NCI-H345 (cell line): ENCODE measurements at places on chromosomes 6 and 20.
A peak's percentile ranks its signal among the peaks of the same experiment; 100 is the strongest.

- peak; percentile 81 for DNase-seq
Measured at GRCh38 chr6:75208298-75209183, 2.7 kb upstream of the COL12A1 start.

DNA sequence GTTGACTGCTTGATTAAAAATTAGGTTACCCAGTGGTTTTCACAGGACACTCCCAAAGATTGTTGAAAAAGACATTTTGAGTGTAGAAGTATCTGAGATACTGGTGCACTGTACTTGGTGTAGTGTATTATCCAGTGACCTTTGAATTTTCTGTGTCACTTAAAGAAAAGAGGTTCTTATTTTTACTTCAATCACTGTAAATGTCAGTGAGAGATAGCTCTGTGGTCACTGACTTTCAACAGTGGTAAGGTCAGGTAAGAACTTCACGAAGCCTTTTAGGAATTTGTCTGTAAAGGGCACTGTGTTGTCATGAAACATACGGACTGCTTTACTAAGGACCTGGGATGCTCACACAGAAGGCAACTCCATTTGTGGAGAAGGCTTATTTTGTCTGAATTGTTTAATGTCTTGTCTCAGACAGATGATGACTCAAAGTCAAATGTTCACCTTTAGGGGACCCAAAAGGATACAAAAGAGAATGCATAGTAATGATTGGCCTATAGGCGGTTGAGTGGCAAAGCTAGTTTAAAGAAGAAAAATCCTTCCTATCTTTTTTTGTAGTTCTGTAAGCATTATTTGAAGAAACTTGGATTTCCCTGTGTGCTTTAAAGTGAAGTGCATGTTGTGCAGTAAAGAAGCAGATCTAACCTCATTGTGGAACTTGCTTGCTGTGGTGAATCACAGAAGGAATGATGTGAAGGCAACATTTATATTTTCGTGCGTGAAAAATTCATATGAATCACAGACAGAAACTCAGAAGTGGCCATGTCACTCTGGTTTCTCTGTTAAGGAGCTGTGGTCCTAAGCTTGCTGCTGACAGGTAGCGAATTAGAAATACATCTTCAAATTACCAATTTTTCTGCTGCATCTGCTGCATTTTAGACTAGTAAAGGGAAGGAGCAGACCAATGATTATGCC lies 47.3 kb downstream of the ZFAND3 start:
- no peak for DNase-seq

- DNase-seq = no peak
Measured at GRCh38 chr20:2312876-2313275, 17.1 kb downstream of the TGM3 start.

GRCh38 chr6:144378437-144378836 lies 93.3 kb downstream of the UTRN start:
- DNase-seq = no peak

DNA sequence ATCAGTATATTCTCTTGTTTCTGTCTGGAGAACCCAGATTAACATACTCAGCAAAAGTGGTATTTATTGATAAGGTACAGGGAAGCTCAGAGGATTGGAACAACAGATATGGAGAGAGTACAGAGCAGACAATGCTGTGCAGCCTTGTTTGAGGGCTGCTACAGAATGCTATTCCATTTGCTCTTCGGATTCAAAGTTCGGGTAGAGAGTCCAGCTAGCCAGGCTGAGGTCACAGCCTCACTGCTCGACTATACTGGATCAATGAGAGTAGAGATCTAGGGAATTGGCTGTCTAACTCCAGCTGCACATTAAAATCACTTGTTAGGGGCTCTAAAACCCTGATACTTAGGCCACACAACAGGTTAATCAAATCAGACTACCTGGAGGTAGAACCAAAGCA lies 200.1 kb upstream of the BTBD3 start:
- DNase-seq = no peak

DNA sequence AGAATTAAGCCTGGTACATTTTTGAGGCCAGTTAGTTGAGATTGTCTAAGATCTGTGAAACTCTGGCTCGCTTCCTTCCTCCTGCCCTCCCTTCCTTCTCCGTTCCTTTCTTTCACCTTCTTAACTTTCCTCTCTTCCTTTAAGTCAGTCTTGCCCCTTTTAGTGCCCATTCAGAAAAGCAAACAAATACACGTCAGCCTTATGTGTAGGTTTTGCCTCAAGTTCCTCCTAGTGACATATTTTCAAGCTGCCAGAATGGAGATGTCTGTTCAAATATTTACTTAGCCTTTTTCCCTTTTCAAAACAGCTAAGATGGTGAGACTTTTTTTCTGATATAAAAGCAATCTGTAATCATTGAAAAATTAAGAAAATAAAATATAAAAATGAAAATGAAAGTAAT lies 178.4 kb downstream of the FARS2 start:
- DNase-seq = no peak

- DNase-seq = no peak
Measured at GRCh38 chr6:142420802-142421201, 119.0 kb downstream of the ADGRG6 start.

DNA sequence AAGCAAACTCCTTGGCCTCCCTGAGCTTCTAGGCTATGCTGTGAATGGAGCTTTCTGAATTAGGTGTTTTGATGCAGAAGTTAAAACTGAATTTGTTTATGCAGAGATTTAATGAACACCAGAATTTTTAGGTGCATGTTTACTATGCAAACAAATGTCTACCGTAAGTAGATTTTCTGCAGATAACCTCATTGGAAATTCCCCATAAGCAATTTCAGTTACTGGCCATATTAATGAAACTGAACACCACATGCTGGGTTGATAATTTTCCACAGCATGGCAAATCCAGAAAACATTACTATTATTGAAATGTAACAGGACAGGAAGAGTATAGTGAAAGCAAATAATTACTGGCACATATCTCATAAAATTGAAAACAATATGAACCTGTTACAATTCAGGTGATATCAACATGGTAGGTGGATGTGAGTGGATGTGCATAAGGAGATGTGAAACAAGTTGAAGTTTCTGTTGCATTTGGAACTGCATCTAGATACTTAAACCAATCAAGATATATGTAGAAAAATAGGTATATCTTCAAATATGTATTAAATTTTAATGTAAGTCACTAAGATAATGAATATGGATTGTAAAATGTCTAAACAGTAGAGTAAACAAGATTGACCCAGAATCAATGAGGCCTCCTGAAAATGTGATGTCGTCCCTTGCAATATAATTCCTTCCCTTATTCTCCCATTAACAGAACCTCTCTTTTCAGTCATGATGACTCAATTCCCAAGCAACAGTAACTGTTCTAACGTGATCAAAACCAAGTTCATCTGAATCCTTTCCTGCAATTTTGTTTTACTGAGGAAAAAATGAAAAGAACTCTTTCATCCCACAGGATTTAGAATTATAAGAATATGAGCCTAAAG lies 11.0 kb downstream of the PTCHD4 start:
- no peak for DNase-seq

DNA sequence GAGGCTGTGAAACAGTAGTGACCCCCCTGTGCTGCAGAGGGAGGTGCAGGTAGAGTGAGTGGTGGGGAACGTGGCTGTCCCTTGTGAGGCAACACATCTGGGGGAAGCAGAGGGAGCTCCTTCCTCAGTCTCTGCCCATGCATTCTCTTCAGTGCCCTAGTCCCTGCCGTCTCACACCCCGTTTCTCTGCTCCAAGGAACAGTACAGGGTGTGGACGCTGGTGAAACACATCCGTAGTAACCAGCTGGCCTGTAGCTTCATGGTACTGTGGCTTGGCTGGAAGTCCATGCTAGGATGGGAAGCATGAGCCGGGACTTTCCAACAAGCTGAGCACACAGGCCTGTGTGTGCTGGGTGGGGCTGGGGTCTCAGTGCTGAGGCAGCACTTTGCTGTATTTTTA lies 25.4 kb upstream of the CST3 start:
- DNase-seq = no peak

DNA sequence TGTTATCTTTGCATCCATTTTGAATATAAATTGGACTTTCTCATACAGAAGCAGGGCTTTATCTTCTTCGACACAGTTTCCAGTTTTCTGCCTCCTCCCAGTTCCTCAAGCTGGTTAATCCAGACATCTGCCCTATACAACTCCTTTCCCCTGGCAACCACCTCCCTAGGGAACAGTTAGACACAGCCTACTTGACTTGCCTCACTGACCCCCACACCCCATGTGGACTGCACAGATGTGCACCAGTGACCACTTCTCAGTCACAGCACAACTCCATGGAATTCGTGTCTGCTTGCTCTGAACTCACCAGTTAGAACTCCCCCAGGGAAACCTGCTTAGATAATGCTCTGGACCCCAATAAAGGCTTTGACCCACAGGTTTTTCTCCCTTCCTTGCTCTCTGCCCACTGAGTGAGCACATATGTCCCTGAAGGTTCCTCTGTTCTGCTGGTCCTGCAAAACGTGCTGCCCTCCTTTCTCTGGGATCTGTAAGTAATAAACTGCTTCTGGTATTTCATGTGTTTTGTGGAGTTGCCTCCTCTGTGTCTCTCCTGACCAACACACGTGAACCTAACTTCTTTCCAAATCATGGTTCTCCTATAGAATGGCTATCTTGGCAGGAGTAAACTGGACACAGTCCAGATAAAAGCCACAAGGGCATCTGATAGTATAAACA lies 351.2 kb downstream of the CD83 start:
- no peak for DNase-seq

DNA sequence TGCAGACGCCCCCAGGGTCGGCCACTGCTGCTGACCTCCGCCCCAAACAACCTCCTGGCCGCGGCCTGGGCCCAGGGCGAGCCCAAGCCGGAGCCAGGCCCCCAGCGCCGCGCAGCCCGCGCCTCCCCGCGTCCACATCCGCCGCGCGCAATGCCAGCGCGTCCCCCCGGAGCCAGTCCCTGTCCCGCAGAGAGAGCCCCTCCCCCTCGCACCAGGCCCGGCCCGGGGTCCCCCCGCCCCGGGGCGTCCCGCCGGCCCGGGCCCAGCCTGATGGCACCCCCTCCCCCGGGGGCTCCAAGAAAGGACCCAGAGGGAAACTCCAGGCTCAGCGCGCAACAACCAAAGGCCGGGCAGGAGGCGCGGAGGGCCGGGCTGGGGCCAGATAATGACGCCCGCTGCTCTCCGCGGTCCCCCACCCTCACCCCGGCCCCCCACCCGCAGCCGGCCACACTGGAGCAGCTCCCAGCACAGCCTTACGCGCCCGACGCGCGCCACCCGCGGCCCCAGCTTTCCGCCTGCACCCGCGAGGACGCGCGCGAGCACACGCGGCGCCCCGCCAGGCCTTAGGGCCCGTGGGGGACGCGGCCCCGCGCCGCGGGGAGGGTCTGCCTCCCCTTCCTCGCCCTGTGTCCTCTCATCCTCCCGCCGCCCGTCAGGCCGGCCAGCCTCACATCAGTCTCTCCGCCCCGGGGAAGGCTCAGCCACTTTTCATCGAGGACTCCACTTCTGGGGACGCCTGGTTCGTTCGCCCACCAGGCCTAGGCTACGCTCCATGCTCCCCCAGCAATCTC lies 12.9 kb upstream of the SLC22A7 start:
- no peak for DNase-seq

- DNase-seq = no peak
Measured at GRCh38 chr6:16676978-16677377, 84.3 kb downstream of the ATXN1 start.

DNA sequence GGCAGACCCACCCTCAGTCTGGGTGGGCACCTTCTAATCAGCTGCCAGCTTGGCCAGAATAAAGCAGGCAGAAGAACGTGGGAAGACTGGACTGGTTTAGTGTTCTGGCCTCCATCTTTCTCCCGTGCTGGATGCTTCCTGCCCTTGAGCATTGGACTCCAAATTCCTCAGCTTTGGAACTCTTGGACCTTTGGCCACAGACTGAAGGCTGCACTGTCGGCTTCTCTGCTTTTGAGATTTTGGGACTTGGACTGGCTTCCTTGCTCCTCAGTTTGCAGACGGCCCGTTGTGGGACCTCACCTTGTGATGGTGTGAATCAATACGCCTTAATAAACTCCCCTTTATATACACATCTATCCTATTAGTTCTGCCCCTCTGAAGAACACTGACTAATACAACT lies 20.6 kb upstream of the FNDC1 start:
- no peak for DNase-seq

GRCh38 chr6:2185466-2185865 lies 59.9 kb downstream of the GMDS start:
- DNase-seq = no peak

GRCh38 chr6:53845280-53846195 lies 50.7 kb downstream of the LRRC1 start:
- no peak for DNase-seq

DNA sequence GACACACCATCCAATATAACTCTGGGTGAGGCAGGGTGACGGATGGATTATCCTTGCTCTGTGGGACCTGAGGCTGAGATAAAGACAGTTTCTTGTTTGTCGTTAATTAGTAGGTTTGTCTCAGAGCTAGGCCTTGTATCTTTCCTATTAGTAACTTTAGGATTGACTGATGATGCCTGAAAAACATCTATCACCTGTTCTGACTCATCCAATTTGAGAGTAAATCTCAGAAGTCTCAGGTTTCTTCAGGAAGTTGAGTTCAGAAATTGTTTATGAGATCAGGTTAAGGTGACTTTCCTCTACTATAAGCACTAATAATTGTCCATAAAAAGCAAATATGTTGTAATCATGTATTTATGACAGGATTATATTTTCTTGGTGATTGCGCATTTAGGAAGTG lies 129.5 kb upstream of the SUPT3H start:
- DNase-seq = no peak

- DNase-seq = peak; percentile 59
Measured at GRCh38 chr20:40265825-40266533, 423.1 kb downstream of the MAFB start.

DNA sequence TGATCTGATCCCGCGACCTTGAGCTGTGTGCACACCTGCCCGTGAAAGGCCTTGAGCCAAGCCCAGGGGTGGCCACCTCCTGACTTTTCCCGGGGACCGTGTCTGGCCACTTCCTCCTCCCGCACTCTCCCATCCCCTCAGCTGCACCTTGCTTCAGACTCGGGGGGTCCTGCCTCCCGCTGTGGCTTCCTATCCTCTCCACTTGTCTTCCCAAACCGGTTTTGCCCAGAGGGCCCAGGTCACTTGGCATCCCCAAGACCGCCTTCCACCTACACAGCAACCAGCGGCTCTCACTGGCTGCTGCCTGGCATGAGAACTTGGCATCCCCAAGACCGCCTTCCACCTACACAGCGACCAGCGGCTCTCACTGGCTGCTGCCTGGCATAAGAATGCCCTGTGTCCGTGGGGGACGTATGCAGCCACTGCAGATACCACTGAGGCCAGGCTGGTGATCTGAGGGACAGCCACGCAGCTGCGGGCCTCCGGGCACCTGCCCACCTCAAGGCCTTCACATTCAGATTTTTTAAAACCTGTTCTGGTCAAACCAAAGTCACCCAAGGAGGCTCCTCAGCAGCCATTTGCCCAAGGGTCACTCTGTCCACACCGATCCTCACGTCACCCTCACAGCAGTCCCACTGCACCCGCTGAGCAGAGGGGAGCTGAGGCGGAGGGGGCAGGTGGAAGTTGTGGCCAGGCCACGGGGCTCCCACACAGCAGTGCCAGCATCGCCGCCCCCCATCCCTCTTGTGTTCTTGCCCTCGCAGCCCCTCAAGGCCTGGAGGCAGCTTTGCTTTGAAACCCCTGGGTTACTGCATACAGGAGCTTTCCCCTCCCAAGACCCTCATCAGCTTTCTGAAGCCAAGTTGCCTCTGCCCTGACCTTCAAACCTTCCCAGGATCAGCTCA lies 245.5 kb downstream of the TAF4 start:
- DNase-seq = no peak
